ENCODE measurements at places on chromosomes 6 and 20.
A peak's percentile ranks its signal among the peaks of the same experiment; 100 is the strongest.

DNA sequence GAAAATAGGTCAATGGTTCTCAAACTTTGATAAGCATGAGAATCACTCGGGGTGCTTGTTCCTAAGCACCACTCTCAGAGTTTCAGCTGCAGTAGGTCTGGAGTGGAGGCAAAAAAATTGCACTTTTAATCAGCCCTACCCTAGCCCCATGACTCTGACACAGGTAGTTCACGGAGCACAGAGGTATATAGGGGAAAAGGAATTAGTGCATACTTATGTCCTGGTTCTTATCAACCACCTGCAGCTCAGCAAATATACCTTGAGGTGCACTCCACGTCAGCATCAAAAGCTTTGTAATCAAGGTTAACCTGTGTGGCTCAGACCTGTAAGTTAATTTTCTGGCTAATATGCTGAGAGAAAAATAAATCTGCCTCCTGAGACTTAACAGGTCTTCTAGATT is 138.8 kb upstream of the HMGN3 start:
- no peaks in the 10 kb centered on the region for H3K27me3 ChIP-seq
- no peaks in the 10 kb centered on the region for H3K36me3 ChIP-seq
- H3K4me3 ChIP-seq: no peak overlapping the region
- no peak overlapping the region for H3K27ac ChIP-seq

GRCh38 chr20:8427419-8428040 is 295.5 kb downstream of the PLCB1 start:
- H3K36me3 ChIP-seq: no peaks in the 10 kb centered on the region
- no peak overlapping the region for H3K4me3 ChIP-seq
- no peaks in the 10 kb centered on the region for H3K27me3 ChIP-seq
- no peak for DNase-seq
- H3K4me1 ChIP-seq: no peaks in the 10 kb centered on the region
- no peak overlapping the region for H3K27ac ChIP-seq

DNA sequence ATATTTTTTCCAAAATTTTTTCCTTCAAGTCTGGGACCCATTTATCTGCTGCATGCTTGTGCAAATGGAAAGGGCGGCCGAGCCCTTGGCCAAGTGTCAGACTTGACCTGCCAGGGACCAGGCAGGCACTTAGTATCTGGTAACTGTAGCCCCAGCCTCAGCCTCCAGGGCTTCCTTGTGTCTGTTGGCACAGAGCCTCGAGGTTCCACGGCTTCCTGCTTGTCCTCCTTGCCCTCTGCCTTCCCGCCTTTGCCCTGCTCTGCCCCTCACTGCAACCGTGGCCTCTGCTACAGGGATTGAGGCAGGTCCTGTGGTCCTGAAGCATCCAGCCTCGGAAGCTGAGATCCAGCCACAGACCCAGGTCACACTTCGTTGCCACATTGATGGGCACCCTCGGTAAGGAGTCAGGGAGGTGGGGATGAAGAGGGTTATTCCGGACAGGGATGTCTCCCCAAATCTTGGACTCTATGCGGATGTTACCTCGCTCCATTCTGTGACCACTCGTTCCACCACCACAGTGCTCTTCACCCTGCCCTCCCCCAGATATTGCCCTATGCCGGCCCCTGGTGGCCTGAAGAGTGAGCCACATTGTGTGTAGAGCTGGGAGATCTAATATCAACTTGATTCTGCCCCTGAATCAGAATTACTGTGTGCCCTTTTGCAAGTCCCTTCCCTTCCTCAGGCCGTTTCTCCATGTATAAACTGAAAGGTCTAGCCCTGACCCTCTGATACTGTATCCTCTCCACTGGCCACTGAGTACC is 41.5 kb upstream of the SRF start:
- no peaks in the 10 kb centered on the region for H3K27me3 ChIP-seq
- no peak for DNase-seq
- H3K4me3 ChIP-seq: no peak overlapping the region
- no peaks in the 10 kb centered on the region for H3K36me3 ChIP-seq
- no peaks in the 10 kb centered on the region for H3K4me1 ChIP-seq

GRCh38 chr6:48837744-48838143 is 625.3 kb downstream of the MMUT start:
- H3K4me1 ChIP-seq: no peaks in the 10 kb centered on the region
- H3K36me3 ChIP-seq: no peaks in the 10 kb centered on the region
- H3K27ac ChIP-seq: no peak overlapping the region
- no peak overlapping the region for H3K4me3 ChIP-seq

DNA sequence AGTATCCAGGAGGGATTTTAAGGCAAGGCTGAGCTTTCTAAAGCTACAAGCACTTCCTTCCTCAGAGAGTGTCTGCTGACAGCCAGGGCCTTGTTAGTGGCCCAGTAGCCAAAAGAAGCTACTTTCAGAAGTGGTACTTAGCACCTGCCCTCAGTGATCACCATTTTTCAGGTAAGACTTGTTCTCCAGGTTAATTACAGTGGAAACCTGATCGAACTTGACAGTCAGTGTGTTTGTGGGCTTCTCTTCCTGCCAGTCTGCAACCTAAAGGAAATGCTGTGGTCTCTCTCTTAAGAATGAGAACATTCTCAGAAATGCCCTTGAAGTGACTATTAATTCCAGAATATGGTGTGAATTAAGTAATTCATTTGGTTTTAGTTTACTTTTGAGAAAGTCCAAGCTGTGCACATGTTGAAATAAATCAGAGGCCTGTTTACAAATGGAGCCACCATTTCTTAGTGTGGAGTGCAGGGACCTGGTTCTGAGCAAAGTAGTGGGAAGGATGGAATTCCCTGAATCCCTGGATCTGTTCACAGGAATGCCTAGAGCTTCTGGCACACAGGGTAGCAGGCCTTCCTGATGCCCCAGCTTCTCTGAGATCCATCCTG is 185.3 kb upstream of the AGPAT4 start:
- H3K4me3 ChIP-seq: no peak overlapping the region
- H3K4me1 ChIP-seq: no peaks in the 10 kb centered on the region
- no peak overlapping the region for H3K27ac ChIP-seq

DNA sequence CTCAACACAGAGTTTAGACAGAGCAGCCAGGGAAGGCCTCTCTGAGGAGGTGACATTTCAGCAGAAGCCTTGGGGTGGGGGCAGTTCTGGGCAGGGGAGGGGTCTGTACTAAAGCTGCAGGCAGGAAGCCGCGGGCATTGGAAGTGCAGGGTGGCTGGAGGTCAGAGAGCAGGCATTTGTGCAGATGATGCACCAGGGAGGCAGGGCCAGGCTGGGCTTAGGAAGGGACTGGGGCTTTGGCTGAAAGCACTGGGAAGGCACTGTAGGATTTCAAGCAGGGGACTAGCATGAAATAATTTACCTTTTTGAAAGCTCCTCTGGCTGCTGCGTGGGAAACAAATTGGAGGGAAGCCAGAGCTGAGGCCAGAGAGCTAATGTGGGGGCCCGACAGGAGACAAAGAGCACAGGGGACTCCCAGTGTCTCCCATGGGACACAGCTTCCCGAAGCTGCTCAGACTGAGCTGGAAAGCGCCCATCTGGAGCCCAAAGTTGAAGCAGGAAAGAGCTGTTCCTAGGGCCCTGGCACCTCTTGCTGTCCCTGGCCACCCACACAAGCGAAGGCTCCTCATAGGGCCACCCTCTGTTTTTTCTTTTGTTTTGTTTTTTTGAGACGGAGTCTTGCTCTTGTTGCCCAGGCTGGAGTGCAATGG is 19.3 kb downstream of the ADA start:
- no peak for DNase-seq
- peaks cover 64% of the 10 kb centered on the region for H3K36me3 ChIP-seq
- no peak overlapping the region for H3K27ac ChIP-seq
- H3K4me3 ChIP-seq: no peak overlapping the region

DNA sequence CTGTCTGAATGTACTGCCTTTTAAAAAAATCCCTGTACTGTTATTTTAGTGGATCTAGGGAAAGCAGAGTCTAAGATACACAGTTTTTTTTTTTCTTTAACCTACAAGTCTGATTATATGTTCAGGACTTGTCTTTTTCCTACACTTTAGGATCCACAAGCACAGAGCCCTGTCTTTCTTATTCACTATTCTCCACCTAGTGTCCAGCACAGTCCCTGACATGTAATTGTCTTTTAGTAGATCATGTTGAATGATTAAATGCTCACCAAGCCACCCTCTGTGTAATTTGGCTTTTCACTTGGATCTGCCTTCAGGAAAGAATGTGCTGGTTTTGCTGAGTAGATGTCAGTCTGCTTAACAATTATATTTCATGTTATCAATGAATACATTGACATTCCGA is 35.8 kb upstream of the YWHAB start:
- H3K27me3 ChIP-seq: peaks cover 4% of the 10 kb centered on the region
- H3K27ac ChIP-seq: no peak overlapping the region
- no peak overlapping the region for H3K4me3 ChIP-seq

DNA sequence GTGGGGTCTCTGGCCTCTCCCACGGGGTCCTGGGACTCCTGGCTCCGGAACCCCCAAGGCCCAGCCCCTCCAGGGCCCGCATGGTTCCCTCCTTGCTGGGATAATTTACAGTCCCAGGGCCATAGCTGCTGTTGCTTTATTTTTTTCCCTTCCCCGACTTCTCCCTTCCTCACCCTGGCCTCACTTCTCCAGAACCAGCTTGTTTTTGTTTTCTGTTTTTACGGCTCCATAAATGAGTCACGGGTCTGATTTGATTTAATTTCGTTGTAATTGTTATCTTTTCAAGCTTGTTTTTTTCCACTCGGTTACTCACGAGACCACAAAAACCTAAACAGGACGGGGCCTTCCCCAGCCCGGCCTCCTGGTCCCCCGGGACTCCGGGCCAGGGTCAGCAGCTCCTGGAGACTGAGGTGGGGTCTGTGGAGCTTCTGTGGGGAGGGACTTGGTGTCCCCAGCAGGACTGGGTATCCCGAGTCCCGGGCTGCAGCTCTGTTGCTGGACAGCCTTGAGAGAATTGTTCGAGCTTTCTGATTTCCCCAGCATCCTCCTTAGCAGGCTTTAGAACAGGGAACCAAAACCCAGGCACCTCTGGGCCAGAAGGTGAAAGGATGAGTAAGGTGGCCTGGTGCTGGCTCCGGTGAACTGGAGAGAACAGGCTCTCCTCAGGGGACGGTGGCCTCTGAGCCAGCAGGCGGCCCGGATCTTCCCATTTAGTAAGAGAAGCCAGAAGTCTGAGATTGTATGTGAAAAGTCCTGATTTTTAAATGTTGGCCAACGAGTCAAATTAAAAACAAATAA is 94.9 kb downstream of the CEBPB start:
- H3K4me1 ChIP-seq: no peaks in the 10 kb centered on the region
- H3K27me3 ChIP-seq: peaks cover 40% of the 10 kb centered on the region
- H3K27ac ChIP-seq: no peak overlapping the region
- DNase-seq: no peak
- H3K36me3 ChIP-seq: no peaks in the 10 kb centered on the region
- no peak overlapping the region for H3K4me3 ChIP-seq

- peak; percentile 20 for DNase-seq
- H3K27ac ChIP-seq: no peak overlapping the region
- no peaks in the 10 kb centered on the region for H3K36me3 ChIP-seq
- H3K4me3 ChIP-seq: no peak overlapping the region
These were observed 68.0 kb downstream of the PLAGL1 start for GRCh38 chr6:143940011-143940597.

All from T-cell (primary cell).